ENCODE measurements at places on chromosomes 16 and 17.

DNA sequence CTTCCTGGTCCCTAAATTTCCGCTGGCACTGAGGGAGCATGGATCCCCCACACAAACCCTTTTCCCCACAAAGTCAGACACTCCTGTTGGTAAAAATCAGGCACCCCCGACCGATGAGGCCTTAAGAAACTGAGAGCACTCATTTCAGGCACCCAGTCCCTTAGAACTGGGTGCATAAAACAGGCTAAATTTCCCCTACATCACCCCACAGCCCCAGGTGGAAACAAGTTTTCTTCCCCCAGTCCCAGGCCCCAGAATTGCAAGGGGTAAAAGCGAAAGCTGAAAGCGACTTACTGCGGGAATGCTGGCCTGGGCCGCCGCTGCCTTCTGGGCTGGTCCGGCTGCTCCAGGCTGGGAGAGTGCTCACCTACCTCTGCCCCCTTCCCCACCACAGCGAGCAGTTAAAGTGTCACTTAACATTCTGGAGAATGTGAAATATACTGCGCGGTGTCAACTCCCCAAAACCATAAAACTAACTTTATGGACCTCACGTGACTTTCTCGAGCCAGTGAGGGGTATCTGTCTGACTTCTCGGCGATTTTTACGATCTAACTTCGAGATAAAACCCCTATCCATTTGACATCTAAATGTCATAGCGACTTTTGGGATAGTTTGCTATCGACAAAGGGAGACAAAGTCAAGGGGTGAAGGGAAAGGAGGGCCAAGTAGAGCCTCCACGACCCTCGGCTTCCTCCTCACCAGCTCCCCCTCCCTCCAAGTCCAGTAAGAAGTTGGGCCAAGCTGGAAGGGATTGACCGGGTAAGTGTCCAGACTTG is at the start of gene HOXB3:
TSS of gene HOXB3 (minus strand) at position 411 of the 776 bp plus-strand sequence. CDS start 37,767 bp downstream, outside the sequence.
- no peak for DNase-seq

GRCh38 chr16:66357523-66357928 is 9.0 kb upstream of the CDH5 start:
- DNase-seq: peak; percentile 91

GRCh38 chr16:2915196-2915929 is 3.6 kb downstream of the FLYWCH1 start:
- DNase-seq: no peak

DNA sequence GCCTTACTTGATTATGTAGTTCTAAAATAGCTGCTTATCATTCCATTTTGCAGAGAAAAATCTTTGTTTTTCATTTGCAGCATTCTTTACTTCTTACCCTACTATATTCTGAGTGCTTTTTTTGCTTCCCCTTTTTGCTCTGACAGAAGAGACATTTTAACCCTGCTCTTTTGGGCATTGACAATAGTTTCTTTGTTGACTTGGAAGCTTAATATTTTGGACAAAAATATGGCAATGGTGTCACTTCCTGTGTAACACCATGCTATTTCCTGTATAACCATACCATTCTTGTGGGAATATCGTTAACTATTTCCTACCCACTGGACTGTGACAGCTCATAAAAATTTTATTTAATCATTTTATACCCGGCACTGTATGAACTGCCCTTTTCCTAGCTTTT is 747.1 kb downstream of the CDH8 start:
- DNase-seq: no peak

DNA sequence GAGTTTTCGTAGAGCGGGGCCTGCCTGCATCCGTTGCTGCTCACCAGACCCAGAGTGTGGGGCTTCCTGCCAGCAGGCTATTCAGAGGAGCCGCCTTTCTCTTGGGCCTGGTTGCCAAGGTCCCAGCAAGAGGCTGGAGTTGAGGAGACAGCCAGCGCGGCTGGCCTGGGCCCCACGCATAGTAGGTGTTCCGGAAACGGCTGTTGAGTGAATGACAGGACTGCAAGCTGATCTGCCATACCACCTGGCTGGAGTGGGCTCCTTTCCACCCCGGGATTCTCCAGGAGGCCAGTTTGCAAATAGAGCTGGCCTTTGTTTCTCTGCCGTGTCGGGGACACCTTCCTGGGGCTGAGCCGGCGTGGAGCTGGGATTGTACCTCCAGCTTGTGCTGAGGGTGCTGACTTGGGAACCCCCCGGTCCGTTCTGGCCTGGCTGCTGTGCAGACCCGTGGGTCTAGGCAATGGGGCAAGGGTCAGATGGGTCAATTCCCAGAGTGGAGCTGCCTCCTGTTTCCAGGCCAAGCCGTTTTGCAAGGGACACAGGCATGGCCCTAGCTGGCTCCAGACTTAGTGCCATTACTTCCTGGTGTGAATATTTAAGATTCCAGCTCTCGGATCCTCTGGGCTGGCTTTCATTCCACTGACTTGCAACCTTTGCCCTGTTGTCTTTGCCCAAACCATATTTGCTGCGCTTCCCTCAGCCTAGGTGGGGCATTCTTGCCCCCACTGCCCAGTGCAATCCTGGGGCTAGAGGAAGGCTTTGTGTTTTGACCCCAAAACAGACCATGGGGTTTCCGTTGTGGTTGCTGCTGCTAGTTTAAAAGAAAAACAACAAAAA is 68.8 kb downstream of the CMIP start:
- peak; percentile 64 for DNase-seq

DNA sequence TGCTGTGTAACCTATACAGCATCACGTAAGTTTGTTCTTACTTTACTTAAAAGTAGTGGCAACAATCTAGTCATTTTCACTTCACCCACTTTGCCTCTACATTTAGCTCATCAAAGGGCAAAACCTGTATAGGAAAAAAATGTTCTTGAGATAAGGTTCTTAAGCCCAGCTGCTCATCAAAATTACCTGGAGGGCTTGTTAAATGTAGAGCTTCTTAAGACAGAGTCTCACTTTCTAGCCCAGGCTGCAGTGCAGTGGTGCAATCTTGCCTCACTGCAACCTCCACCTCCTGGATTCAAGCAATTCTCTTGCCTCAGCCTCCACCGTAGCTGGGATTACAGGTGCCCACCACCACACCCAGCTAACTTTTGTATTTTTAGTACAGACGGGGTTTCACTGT is 38.2 kb upstream of the TMEM97 start:
- DNase-seq: no peak

- DNase-seq: no peak
Measured at GRCh38 chr17:60039847-60040442, 38.8 kb downstream of the HEATR6 start.

DNA sequence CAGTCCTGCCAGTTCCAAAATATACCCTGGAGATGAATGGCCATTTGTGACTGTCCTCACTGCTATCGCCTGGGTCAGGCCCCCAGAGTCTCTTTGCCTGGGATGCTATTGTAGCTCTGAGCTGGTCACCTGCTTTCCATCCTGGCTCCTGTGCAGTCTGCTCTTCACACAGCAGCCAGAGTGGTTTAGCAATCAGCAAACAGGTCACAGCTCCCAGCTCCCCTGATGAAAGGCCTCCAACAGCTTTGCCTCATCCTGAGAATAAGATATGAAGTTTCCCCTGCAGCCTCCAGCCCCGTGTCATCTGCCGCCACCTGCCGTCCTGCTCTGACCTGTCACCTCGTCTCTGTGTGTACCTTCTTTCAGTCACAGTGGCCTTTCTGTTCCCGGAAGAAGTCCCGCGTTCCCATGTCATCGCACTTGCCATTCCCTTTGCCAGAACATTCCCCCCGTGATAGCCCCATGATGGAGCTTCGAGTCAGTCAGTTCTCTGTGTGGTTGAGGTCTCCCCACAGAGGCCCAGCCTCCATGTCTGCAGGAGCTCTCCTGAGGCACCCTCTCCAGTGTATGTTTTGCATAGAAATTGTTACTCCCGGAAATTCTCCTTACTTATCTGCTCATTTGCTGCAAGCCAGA is 281.5 kb downstream of the SNX29 start:
- DNase-seq: no peak

GRCh38 chr17:348692-349425 is 3.7 kb downstream of the RPH3AL start:
- no peak for DNase-seq

- DNase-seq: no peak
Measured at GRCh38 chr17:1462164-1463112, 6.4 kb upstream of the CRK start.

GRCh38 chr17:47993964-47994363 is 23.1 kb downstream of the CDK5RAP3 start:
- DNase-seq: no peak

GRCh38 chr16:20114356-20114755 is 40.7 kb upstream of the GPR139 start:
- no peak for DNase-seq

- no peak for DNase-seq
Measured at GRCh38 chr17:56505154-56505756, 88.2 kb upstream of the NOG start.

GRCh38 chr17:74016461-74016860 is 187.0 kb upstream of the RPL38 start:
- DNase-seq: no peak

GRCh38 chr17:77256710-77257109 is 115.9 kb downstream of the SEC14L1 start:
- DNase-seq: no peak

DNA sequence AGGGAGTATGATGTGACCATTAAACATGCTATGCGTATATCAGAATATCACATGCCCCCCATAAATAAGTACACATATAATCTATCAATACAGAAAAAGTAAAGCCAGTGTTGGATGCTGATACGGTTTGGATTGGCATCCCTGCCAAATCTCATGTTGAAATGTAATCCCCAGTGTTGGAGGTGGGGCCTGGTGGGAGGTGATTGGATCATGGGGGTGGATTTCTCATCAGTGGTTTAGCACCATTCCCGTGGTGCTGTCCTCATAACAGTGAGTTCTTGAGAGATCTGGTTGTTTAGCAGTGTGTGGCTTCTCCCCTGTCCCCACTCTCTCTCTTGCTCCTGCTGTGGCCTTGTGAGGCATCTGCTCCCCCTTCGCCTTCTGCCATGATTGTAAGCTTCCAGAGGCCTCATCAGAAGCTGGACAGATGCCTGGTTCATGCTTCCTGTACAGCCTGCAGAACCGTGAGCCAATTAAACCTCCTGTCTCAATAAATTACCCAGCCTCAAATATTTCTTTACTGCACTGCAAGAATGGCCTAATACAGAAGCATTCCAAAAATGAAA is 88.9 kb downstream of the AATF start:
- no peak for DNase-seq

GRCh38 chr16:67163164-67163998 is 1.2 kb upstream of the HSF4 start:
- peak; percentile 56 for DNase-seq

- no peak for DNase-seq
Measured at GRCh38 chr17:4444782-4445473, 11.2 kb downstream of the SPNS3 start.

GRCh38 chr17:76588182-76588581 is 2.5 kb upstream of the ST6GALNAC2 start:
- DNase-seq: no peak

DNA sequence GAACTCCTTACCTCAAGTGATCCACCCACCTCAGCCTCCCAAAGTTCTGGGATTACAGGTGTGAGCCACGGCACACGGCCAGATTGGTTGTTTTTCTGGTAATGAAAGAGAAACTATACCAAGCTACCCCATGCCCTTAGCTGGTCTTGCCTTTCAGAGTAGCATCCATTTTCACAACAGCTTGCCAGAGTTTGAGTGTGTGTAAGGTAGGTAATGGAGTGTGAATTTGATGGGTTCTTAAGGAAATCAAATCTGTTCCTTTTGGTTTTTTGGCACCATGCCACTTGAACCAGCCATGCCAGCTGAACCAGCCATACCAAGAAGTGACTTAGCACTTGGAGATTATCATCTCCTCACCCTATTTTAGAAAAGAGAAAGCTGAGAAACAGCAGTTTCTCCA is 5.1 kb downstream of the CALCOCO2 start:
- DNase-seq: no peak

DNA sequence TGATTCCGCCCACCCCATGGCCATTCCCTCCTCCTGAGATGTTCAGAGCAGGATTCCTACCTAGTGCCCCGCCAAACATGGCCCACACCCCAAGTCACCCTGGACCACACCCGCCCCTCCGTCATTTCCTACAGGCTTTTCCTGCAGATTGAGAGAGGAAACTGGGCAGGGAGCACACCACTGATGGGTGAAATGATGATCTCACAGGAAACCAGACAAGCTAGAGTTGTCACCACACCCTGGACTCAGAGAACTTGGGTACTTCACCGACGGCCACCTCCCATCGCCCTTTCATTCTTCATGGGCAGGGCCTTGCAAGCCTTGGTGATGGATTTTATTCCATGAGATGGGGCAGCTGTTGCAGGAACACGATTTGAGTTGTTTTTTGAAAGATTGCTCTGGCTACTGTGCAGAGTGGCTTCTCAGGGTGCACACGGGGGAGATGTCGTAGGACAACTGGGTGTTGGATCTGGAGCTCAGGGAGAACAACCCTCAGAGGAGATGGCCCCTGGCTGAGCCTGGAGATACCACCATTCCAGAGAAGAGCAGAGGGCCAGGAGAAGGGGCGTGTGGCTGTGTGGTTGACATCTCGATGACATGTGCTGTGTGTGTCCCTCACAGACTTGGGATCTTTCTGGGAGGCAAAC is 7.4 kb upstream of the B9D1 start:
- no peak for DNase-seq

DNA sequence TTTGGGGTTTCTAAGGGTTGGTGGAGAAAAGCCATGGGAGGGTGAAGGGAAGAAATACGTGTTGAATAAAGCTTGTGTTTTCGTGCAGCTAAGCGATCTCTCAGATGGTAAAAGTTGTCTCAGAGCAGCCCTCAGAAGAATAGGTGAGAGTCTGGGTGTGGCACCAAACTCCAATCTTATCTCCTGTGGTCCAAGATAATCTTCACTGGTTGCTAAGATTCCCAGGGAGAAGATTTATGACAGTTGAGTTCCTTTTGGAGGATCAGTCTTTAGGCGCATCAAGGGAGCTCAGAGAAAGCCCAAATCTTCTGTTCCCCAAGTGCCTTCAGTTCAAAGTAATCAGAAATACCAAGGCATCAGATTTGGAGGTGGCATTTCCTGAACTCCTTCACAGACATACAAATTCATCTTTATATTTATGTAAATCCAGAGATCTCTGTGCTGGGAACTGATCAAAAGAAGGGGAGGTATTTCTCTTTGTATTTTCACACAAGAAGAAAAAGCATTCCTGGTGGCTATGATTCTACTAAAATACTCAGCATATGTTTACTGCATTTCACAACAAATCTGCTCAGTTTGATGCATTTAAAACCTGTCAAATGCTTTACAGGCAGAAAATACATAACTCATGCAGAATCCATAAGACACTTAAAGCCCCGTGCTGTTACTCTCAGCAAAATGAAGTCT is 102.9 kb downstream of the ABCC12 start:
- DNase-seq: no peak

DNA sequence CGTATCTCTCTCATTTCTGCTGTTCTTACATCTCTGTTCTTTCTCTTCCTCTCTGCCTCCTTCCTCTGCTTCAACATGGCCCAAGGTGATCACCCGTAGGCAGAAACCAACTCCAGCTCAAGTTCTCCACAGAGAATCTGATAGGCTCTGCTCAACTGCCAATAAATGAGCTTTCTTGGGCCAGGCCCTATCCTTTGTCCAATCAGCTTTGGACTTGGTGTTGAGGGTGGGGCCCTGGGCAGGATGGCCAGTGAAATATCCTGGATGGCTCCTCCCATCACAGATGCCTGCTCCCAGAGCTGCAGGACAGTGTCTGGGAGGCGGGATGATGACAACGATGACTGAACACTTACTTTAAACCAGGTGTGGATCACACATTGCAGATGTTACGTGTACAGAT is 17.4 kb upstream of the BRD7 start:
- DNase-seq: no peak

All from fibroblast of the aortic adventitia (primary cell).